NCI-H2081 treated with DMSO at 0.1 percent for 48 hours (cell line): ENCODE measurements at places on chromosomes 7 and 10.

- no peak for DNase-seq
Observed at GRCh38 chr10:86971232-86971991, 3.1 kb downstream of the ADIRF start.

DNA sequence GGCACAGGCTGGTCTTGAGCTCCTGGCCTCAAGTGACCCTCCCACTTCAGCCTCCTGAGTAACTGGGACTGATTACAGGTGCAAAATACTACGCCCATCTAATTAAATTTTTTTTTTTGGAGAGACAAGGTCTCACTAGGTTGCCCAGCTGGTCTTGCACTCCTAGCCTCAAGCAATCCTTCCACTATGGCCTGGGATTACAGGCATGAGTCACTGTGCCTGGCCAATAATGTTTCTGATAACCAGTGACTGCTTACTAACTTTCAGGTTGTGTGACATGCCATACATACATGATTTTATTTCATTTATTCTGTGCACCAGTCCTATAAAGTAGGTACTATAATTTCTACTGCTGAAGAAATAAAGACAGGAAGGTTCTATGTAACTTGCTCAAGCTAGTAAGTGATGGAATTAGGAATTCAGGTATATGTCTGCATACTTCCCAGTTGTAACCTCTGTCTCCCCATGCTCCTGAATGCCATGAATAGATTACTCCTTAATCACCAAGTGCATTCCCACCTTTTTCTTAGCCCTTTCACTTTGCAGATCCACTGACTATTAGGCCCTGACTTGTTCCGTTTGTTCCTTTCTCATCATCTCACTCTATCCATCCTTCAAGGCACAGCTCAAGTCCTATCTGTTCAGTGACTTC is 28.1 kb downstream of the MCU start:
- no peak for DNase-seq

DNA sequence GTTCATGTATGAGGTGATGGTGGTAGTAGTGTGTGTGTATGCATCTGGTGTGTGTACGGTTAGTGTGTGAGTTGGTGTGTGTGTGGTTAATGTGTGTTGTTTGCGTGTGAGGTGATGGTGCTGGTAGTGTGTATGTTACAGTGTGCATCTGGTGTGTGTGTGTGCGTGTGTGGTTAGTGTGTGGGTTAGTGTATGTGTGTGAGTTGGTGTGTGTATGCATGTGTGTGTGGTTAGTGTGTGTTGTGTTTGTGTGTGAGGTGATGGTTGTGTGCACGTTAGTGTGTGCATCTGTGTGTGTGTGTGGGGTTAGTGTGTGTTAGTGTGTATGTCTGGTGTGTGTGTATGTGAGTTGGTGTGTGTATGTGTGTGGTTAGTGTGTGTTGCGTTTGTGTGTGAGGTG is 153.0 kb downstream of the ACTR3B start:
- DNase-seq: no peak

DNA sequence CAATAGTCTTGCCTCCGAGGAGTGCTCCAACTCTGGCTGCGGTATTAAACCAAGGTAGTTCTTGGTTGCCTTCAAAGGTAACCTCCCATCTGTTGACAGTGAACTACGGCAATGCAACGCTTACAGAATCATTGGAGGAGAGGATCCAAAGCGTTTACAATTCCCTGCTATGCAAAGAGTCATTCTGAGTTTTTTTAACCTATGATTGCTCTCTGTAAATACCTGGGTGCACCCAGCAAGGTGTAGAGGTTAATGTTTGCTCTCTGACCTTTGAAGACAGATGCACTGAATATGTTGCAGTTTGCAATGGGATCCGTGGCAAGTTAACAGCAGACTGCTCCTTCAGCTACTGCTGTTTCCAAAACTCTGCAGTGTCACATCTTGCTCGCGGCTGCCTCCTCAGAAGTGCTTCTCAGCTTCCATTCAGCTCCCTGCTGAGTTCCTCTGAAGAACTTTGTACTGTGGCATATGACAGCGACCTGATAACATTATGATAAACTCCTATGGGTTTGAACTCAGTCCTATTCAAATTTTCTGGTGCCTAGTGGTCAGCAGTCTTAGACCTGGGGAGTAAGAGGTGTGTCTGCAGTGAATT is 29.0 kb downstream of the KIAA1217 start:
- DNase-seq: no peak

- DNase-seq: no peak
Observed at GRCh38 chr7:148337995-148338747, 252.4 kb upstream of the C7orf33 start.

- no peak for DNase-seq
Observed at GRCh38 chr7:11078247-11078834, 104.7 kb downstream of the PHF14 start.

DNA sequence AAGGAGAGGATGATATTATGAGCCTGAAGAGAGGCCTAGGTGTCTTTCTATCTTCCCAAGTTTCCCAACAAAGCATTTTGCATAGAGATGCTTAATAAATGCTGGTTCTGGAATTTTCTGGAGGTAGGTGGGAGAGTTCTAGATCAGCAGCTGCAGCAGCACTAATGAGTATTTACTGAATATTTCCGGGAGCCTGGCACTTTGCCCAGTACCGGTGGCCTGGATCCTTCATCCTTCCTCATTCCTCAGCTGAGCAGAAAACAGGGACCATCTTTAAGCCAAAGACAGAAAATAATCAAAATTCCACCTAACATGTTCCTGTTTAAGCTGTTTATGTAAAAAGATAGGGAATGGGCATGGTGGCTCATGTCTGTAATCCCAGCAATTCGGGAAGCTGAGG is 813.2 kb upstream of the AUTS2 start:
- DNase-seq: no peak

GRCh38 chr10:128080231-128080630 is 46.0 kb downstream of the MKI67 start:
- no peak for DNase-seq

- DNase-seq: peak; percentile 68
Observed at GRCh38 chr7:15559416-15559928, 2.3 kb downstream of the AGMO start.

DNA sequence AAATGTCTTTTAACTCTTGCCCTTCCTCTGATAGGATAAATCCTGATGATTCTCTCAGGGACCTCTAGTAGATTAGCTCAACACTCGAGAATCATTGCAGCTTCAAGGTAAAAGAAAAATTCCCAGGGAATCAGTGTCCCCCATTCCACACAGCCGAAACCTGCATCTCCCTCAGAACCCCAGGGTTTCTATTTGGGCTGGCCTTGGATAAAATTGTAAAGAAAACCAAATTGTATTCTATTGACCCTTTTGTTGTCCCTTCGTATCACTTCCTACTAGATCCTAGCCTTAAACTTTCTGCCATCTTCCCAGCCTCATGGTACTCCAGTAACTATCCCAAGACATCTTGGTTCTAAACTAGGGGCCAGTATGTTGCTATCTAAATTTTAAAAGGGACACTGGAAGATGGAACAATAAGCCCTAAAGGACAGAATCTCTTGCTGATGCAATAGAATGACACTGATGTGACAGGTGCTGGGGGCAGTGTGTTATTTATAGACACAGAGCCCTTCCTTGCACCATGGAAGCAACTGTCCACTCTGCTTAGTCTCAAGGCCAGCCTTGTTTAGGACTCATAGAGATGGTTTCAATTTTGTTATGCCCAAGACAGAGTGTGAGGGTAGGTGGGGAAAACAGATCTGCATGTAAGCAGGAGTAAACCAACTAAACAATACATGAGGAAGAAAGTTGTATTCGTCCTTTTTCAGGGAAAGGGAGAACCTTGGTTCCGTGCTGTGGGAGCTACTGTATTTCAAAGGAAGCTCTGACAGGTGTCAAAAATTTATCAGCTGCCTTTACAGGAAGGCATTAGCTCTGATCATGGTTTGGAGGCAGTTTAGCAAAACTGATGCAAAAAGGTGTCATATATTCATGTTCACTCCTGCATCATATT is 7.6 kb downstream of the ASB15 start:
- DNase-seq: no peak

DNA sequence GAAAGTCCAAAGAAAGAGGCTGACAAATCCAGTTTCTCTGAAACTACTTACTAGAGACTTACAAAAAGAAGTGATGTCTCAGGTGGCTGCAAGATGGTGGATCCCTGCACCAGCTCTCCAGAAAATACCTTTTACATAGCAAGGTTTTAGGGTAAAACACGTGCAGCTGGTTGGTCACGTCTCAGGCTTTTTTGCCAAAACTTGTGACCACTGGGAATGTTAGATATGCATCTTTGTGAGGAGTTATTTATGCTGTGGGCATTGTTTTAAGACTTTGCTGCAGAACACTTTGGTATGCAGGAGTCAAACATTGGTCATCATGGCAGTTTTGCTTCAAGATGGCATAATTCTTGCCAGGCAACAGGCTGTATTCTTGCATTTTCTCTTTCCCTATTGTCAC is 1352.8 kb downstream of the REEP3 start:
- DNase-seq: no peak

GRCh38 chr7:123580406-123581161 is 21.0 kb upstream of the ASB15 start:
- DNase-seq: no peak

- DNase-seq: peak; percentile 28
Observed at GRCh38 chr7:142088022-142088714, 23.4 kb upstream of the MGAM2 start.

GRCh38 chr7:95881597-95881996 is 109.2 kb downstream of the DYNC1I1 start:
- no peak for DNase-seq

DNA sequence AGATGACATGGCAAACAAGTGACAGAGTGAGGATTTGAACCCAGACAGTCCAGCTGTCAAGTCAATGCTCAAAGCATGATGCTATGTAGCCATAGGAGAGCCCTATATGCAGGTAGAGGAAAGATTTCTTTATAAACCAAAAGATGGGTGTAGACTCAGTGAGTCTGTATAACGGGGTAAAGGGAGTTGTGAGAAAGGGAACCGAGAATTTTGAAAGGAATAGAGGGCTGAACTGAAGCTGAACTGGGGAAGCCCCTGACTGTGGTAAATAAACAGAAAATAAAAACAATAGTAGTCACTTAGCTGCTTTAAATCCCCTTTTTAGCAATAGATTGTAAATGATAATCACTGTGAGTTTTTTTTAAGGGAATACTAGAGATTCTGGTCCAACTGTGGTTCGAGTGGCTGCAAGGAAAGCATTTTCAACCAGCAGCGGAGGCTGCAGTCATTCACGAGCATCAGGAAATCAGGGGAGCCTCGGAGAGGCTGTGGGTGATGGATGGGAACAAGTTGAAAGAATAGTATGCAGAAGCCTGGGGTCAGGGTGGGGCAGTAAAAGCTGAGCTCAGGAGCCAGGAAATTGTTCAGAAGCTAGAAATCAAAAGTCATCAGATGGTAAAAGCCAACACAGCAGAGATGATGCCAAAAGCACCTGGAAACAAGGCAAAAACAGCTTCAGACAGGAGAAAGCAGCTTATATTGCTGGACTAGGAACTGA is 393.5 kb downstream of the GFRA1 start:
- no peak for DNase-seq

DNA sequence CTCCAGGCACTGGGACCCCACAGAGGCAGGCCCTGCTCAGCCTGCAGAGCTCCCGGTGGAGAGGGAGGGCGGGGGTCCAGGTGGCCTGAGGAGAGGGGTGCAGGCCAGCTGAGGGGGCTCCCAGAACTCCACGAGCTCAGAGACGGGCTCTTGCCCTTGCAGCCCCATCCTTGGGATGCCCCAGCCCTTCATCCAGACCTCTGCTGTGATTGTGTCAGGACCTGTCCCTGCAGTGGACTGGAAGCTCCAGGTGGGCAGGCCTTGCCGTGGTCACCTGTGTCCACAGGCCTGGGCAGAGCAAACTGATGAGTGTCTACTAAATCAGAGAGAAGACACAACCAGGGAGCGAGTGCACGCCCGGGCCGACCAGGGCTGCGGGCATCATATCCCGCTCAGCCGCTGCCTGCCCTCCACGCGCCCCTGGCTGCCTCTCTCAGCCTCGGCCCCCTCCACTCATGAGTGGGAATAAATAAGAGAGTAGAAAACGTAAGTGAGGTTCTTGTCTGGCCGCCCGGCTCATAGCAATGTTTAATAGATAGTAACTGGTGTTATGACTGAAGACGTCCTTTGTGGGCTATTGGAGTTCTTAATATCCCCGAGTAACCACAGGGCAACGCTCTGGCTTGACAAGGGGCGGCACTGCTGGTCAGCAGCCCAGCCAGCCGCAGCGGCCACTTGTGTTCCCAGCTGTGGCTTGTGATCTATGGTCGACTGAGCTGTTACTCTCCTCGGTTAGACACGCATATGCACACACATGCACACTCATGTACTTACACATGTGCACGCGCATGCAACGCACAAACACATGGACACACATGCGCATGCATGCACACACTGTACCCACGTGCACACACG is 105.6 kb downstream of the LHPP start:
- no peak for DNase-seq

DNA sequence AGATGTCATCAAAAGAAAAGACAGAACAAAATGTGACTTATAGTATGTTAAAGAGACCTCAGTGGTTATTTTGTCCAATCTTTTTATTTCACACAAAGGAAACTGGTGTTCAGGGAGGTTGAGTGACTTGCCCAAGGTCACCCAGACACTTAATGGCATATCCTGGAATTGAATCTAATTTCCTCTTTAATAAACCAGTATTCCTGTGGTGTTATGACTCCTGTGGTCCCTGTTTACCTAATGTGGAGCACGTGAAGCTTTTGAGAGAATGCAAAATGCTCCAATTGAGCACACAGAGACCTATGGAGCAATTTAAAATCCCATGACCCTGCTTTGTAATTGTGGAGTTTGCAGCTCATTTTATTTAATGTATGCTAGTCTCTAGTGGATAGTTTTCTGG is 251.9 kb downstream of the REEP3 start:
- no peak for DNase-seq

DNA sequence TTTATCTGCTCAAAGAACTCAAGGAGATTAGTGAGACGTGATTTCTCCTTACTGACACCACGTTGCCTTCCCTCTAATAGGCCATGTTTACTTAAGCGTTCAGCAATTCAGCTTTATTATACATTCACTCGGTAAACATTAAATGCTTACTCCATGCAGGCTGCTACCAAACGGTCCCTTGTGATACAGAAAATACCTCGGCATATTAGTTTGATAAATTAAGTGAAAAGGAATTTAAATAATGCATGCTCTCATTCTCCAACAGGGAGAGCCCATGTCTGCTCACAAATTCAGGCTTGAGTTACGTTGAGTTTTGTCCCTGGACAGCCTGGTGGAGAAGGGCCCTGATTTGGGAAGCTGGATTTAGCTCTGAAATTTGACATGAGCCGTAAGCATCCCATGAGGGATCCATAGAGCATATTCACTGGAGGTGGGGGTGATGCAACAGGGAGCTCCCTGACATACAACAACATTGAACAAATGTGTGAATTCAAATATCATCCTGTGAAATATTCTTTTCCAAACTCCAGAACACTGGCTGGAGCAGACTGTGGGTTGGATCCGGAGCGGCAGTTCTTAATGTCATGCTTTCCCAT is 86.3 kb downstream of the TBXAS1 start:
- DNase-seq: no peak

GRCh38 chr7:127886248-127886647 is 145.0 kb downstream of the LRRC4 start:
- no peak for DNase-seq

- no peak for DNase-seq
Observed at GRCh38 chr7:132433301-132433700, 143.0 kb downstream of the PLXNA4 start.
